ENCODE measurements at places on chromosomes 1 and 21.

DNA sequence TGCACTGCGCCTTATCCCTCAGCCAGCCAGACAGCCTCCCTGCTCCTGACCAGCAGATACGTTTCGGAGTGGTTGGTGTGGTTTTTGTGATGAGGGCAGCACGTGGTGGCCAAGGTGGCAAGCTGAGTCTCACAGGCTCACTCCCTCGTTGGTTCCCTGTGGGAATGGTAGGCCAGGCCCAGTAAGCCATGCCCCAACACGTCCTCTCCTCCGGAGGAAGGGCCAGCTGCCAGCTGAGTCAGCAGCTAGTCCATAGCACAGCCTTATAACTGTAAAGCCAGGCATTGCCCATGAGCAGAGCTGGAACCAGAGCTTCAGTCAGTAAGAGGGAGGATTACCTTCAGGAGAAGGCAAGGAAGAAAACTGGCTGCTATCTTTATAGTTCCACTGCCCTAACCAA is 29.5 kb downstream of the SZRD1 start:
- DNase-seq, result no peak

- DNase-seq, result no peak
These were observed 7.0 kb upstream of the USP25 start for GRCh38 chr21:15722591-15723324.

DNA sequence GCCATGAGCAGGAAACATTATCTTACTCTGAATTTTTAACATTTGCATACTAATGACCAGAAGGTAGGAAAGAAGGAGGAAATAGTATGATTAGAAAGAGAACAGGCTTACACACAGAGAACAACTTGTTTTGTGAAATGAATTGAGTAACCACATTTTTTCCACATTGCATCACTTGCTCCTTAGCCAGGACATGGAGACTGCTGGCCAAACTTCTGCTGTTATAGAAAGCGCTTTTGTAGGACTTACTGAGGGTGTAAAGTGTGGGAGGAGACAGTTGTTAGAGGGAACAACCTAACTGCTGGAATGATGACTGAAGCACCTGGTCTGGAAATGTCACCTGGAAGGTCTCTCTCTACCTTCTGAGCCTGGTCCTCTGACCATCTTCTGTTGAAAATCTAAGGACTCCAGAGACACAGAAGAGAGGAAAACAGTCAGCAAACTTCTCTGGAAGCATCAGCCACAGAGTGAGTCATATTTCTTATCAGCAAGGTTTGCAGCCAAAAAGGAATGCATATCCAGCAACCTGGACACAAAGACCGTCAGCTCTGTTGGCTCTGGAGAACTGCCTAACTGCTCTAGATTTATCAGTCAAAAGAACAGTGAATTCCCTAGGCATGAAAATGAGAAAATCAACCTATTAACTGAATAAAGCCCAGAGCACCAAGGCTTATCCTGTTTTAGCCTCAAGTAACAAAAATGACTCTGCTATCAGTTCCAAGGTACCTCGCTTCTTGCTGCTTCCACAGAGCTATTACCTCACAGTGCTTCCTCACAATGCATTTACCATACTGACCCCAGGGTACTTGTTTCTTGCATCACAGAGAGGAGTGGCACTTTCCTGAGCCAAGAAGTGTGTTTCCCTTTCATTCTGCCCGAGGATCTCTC is 88.0 kb upstream of the SLFNL1 start:
- no peak for DNase-seq

DNA sequence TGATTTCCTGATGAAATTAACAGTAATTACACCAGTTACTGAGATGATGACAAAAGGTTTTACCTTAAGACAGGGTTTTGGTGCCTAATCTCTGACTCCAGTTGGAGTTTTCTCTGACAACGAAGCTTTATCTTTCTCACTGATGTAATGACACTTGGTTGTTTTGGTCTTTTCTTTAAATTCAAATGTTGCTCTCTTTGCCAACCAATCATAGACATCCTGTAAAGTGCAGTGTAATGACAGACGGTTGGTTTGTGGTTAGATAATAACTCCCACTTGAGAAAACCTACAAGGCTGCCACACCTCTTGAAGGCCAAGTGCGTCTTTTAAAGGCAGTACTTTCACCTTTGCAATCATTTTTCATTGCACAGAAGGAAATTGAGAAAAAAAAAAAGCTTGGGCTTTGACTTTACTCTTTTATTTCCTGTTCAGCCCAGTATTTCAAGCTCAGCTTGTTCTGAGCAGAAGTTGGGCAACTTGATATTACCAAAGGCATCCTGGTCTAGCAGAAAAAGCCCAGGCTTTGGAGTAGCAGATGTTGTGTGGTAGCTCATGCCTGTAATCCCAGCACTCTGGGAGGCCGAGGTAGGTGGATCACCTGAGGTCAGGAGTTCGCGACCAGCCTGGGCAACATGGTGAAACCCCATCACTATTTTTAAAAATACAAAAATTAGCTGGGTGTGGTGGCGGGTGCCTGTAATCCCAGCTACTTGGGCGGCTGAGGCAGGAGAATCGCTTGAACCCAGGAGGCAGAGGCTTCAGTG is 14.9 kb downstream of the PDIK1L start:
- no peak for DNase-seq

DNA sequence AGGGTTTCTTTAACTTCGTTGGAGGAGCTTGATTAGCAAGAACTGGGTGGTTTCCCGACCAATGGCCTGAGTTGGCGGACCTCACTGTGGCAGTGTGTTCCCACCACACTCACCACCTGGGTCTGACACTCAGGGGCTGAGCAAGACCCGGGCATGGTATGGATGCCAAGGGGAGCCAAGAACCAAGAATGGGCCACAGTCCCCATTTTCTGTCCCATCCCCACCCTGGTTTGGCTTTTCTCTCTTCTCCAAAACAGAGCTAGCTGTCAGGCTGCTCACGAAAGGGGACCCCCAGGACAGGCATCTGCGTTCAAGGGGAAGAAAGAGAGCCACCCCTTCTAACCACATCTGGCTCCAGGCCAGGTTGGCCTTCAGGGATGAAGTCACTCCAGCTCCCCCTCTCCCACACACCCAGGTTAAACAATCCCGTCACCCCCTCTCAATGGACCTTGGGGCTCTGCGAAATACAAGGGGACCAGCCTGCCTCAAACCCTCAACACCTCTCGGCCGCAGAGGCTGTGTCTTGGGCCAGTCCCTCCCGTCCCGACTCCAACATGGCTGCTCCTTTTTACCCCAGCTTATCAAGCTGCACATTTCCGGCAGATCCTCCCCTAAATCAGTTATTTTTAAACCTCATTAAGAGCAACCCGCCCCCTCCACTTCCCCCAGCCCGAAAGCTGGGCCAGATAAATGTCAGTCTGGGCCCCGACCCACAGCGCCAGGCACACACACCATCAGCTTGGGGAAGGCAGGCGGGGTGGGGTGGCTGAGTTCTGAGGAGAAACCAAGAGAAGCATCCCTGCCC is 3.4 kb downstream of the TAGLN2 start:
- no peak for DNase-seq
